Daoy (cell line): ENCODE measurements at places on chromosomes 12 and 14.

GRCh38 chr12:6333566-6333965 lies 8.3 kb downstream of the TNFRSF1A start:
- DNase-seq, result peak; percentile 71

DNA sequence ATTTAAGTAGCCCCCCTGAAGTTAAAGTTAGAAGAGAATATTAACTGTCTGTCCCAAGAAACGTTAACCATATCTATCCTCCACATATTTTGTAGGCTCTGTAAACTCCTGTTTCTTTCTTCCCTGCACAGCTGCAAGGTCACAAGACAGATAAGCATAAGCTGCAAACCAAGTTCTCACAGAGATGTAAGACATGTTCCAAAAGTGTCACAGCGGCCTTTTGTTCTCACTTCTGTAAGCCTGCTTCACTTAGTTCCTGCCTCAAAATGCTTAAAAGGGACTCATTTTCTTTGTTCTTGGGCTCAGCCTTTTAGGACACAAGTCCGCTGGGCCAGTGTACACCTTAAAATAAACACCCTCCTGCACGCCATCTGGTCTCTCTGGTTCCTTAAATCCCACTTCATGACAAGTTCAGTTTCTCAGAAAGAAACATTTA lies 3.2 kb downstream of the RNASE1 start:
- DNase-seq, result no peak

DNA sequence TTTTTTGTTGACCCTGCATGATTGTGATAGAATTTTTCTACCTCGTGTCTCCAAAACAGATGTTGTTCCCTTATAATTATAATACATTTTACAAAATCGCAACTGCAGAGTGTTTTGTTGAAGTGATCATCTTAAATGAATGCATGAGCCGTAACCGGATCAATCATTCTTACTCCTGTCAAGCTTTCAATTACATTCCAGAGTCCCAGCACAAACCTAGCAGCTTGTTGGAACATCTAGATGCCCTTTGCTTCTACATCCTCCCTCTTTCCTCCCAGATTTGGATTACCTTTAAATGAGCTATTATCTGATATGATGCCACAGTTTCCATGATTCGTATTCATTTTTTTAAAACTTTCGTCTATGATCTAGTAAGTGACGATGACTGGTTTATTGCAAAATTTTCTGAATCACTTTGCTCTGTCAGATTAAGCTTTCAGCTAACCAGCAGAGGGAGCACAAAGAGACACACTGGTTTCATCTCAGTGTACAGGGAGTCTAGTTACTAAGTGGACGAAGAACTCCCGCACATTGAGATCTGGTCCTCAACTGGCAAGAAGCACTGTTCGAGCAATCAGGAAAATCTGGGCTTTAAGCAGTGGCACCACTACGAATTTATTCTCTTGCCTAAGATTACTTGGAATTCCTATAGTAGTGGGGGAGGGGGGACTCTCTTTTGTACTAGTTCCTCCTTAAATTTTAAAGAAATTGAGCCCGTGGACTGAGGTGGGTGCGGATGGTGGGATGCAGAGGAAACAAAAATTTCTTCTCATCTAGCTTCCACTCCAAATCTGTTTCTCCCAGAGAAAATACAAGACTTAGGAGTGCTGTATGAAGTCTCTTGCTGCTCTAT lies 40.9 kb downstream of the TSHR start:
- peak; percentile 24 for DNase-seq

- DNase-seq, result no peak
Measured at GRCh38 chr12:19894050-19894449, 454.8 kb downstream of the AEBP2 start.

DNA sequence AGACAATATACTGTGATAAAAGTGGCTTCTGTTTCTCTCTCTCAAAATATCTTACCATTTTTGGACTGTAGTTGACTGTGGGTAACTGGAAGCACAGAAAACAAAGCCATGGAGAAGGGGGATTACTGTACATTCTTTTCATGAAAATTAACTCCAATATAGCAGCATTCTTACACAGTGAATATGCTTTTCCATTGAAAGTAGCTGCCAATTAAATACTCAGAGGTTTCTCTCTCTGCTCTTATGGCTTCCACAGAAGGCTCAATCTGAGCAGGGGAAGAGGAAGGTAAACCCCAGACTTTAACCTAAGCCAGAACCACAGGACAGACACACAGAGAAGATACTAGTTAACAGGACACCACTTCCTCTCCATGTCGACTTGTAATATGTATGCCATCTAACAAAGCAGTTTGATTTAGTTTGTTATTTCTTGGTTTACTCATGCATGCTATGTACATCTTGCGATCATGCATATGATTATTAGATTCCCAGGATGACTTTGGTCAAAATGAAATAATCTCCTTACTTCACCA lies 150.2 kb downstream of the SSPN start:
- no peak for DNase-seq

GRCh38 chr14:68819260-68819691 lies 26.4 kb upstream of the ZFP36L1 start:
- peak; percentile 96 for DNase-seq

DNA sequence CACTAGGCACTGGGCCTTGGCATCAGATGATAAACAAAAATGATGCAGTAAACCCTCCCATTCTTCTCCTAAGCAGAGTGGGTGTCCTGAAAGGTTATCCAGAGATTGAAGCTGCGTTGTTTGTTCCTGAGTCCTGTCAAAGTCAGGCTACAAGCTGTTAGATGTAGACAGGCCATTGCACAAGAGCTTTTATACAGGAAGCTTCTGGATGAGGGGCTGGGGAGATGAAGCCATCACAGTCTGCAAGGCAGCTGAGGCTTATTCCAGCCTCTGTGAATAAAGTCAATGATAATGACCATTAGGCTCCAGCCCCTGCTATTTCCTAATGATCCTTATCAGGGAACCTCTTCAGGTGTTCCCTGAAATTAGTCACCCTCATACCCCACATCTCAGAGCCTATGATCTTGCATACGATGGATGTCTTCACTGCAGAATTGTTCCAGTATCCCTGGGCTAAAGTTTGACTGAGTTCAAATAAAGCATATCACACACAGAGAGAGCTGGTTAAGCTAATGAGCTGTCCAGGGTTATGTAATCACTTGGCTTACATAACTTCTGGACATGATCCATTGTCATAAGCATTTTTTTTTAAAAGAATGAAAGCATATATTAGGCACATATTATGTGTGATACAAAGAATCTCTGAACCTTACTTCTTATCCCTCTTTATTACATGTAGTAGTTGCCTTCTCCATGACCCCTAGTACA lies 337.1 kb upstream of the OR4E1 start:
- no peak for DNase-seq

- no peak for DNase-seq
Measured at GRCh38 chr14:88866305-88866704, 41.9 kb downstream of the TTC8 start.

DNA sequence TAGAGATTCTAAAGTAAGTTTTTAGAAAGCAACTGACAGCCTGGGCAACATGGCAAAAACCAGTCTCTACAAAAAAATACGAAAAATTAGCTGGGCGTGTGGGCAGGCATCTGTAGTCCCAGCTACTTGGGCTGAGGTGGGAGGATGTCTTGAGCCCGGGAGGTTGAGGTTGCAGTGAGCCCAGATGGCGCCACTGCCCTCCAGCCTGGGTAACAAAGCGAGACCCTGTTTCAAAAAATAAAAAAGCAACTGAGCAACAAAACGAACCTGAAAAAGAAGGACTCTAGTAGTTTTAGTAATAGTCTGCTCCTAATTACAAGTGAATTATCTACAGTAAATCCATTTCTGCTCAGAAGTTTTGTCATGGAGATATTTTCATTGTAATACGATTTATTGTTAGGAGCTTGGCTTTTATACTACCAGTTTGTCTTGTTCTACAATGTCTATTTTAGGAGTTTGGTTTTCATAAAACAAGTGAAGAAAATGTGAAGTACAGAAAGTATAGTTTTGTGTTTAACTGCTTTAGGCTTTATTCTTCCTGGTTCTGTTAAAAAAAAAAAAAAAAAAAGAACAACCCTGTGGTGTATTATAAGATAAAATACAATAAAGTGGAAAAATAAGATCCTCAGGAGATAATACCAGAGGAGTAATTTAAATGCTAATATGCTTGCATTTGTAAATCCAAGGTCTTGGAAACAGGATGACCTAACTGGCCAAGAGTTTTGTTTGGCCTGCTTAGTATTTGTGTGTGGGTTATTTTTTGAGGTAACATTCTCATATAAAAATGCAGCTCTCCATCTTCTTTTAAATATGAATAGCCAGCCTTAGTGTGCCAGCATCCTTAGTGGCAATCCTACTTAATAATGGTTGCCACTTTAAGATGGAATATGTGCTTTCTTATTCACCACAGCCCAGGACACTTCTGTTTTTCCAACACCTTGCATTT lies 2.8 kb downstream of the TMX1 start:
- DNase-seq, result peak; percentile 13

DNA sequence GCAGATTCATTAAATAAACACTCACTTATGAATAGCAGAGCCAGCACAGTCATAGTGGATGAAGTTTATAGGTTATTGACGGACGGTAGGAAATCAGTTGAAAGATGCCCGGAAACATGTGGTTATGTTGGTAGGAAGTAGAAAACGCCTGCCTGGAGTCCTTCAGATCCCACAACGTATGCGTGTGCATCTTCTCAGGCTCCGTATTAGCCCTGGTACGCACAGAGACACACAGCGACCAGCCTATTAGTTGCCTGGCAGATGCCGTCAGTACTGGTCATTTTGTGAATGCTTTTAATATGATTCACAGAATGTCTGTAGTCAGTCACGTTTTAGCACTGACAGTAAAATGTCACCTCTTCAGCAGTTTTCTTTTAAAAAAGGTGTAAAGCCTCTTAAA lies 196.4 kb downstream of the RGS6 start:
- DNase-seq, result peak; percentile 27

GRCh38 chr14:54348923-54349620 lies 47.7 kb upstream of the CDKN3 start:
- DNase-seq, result peak; percentile 54

GRCh38 chr12:76247026-76247646 lies 101.1 kb downstream of the BBS10 start:
- DNase-seq, result no peak

DNA sequence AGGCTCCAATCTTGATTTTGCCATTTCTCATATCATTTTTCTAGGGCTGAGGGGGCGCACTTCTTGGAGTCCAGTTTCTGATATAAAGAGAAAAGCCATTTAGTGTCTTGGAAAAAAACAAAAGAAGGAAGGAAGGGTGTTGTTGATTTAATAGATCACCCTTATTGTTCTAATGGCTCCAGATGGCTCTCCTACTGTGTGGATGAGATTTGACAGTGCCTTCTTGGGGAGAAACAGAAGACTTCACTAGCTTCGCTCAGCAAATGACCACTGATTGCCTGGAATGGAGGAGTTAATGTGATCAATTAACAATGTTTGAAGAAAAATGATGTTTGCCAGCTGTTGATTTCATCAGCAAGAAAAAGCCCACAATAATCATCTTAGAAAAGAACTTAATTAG lies 216.2 kb downstream of the APAF1 start:
- DNase-seq, result no peak

DNA sequence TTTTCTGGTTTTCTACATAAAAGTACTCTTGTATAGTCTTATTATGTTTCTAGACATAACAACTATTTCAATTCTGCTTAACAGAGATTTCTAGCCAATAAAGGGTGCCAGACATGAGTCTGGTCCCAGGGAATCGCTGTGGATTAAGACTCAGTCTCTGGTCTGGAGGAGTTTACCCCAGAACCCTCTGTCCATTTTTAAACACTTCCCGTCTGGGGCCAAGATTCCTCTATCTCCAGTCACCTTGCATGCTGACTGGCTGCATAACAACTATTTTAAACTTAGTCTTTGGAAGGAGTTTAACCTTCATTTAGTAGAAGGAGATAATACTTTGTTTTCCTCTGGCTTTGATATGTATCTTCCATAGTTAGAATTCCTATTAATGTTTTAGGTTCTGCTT lies 163.1 kb upstream of the IFNG-AS1 start:
- DNase-seq, result no peak

GRCh38 chr14:101256266-101256665 lies 305.0 kb upstream of the DIO3 start:
- DNase-seq, result no peak

DNA sequence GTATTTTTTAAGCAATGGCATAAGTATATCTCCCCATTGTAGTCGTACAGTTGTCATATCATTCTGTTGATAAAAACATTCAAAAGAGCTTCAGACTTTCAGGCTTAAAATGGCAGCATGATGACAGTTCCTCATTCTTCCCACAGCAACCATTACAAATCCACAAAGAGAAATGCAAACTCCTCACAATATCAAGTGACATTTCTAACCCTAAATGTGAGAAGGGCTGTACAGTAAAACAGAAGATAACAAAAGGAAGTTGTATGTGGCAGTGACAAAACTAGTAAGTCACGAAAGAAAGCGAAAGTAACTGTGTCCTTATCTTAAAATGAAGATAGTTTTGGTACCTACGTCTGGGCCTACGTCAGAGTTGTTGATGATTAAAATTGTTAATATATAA lies 46.7 kb downstream of the GXYLT1 start:
- no peak for DNase-seq

GRCh38 chr12:13592063-13592942 lies 389.1 kb downstream of the GRIN2B start:
- peak; percentile 9 for DNase-seq

- no peak for DNase-seq
Measured at GRCh38 chr14:92848887-92849286, 54.8 kb downstream of the GOLGA5 start.

GRCh38 chr12:121443193-121443870 lies 43.4 kb downstream of the RNF34 start:
- DNase-seq, result peak; percentile 84

DNA sequence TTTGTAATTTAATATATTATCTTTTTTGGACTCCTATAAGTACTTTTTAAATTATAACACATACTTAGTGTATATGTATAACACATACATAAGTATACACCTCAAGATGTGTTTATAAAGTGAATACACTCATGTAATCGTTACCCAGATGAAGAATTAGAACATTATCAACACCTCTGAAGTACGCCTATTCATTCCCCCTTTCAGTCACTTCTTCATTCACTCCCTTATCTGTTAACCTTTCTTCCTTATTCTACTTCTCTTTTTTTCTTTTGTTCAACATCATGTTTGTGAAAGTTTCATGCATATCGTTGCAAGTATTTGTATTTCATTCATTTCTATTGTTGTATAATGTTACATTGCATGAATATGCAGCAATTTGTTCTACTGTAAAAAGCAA lies 98.5 kb downstream of the ARID2 start:
- no peak for DNase-seq

DNA sequence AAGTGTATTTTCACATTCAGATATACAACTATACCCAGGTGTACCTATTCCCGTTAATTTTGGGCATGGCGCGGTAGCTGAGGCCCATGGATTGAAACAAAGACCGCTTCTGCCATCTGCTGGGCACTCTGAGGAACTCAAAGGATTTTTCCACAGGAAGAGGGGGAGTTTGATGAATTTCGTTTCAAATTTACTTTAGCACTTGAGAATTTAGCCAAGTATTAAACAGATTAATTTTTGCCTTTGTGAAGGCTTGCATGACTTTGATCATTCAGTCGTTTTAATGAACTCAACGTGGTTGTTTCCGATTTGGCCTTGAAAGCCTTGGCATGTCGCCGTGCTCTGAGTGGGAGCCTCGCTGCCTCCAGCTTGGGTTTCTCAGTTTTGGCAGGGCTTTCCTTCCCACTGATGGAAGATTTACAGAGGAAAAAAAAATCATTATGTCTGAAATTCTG lies 153.2 kb upstream of the DDHD1 start:
- DNase-seq, result peak; percentile 57
